ENCODE measurements at places on chromosomes 16 and 17.

DNA sequence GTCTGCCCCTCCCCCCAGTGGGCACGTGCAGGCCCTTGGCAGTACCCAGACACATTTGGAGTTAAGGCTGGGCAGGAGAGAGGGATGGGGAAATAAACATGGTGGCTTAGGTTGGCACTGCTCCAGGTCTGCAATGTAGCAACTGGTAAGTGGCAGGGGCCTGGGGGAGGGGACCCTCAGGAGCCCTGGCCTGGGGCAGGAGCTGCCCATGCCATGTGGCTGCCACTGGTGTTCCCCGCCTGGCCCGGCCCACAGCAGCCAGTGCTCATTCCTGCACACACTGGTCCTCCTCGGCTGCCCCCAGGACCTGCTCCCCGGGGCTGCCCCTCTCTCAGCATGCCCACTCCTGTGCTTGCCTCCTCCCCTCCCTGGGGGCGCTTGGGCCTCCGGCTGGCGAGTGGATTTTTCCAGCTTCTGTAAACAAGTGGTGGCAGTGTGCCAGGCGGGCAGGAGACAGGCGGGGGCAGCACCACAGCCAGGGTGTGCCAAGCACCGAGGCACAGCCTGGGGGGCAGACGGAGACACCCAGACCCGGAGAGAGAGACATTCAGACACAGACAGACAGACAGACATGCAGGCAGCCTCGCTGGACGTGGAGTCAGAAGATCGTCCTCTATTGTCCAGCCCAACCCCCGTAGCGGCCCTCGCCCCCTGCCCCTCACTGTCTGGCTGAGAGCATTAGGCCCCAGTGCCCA lies 9.4 kb downstream of the THRA start:
- DNase-seq = peak; percentile 47

DNA sequence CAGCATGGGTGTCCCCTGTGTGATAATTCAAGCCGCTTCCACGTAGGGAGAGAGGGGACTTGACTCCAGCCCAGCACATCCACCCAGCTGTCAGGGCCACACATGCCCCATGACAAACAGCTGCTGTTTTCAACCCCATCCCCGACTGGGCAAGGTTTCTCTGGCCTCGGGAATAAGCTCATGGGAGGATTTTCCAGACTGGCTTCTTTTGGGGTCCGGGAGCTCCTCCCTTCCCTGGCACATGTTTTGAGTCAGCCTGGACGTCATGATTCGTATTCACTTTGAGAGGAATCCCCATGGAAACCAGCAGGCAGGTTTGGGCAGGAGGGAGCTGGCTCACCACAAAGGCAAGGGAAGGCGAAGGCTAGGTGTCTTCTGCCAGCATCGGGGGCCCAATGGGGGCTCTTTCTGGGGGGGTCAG lies 156.4 kb downstream of the CMIP start:
- DNase-seq = peak; percentile 60

DNA sequence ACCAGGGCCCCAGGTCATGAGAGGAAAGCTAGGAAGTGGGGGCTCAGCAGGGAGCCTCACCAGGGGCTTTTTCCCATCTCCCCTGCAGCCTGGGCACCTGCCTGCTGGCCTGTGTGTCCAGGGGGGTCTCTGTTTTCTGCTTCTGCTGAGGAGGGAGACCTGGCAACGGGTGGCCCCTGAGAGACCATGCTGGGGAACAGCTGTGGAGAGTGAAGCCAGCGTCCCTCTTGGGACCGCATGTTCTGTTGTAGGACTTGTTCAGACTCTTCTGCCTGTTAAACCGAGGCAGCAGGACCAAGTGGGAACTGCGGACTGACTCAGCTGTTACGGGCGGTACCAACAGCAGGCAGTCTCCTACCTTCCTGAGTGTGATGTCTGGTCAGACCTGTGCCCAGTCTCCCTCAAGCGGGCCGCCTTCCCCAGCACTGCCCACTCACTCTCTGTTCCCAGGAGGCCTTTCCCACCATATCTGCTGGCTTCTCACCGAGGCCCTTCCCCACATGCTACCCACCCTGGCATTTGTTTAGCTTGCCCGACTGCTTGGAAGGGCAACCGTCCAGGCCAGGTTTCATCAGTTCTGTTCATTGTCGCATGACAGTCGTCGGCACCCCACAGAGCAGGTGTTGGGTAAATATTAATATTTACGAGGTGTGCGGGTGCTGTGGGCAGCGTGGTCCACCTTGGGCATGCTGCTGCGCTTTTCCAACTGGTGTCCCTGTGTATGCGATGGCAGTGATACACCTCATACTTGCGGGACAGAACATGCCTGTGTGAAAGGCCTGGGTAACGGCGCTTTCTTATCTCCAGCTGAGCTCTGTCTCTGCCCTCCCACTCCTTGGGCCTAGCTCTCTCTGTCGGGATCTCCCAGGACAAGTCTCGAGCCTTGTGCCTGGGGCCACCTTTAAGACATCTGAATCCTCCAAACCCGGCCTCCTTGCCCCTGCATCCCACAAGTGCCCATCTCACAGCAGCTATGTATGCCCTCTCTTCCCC lies 69.4 kb downstream of the MPRIP start:
- no peak for DNase-seq

- no peak for DNase-seq
These were observed 59.8 kb downstream of the GTF3C1 start for GRCh38 chr16:27489906-27490305.

DNA sequence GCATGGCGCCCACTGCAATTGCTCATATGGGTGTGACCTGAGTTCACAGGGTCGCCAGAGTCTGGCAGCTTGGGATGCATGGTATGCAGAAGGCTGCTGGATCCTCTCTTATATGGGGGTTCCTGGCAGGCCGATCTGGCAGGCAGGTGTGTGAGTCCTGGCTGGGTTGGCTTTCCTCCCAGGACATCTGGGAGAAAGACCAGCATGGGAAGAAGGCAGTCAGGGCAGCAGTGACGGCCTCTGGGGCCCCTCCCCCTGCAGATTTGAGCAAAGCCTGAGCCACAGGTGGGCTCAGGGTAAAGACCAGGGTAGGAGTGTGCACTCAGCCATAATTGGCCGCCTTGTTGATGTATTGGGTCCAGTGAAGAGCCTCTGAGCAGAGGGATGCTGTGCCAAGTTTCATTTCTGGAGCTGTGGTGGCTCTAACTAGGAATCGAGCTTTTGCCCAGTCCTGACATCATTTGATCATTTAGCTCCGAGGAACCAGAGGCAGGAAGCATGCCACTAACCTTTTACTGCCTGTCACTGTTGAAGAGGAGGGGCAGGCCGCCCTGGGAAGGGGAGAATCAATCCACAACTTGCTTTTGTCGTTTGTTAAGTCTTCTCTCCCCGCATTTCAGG lies 174.3 kb downstream of the CCDC182 start:
- no peak for DNase-seq

DNA sequence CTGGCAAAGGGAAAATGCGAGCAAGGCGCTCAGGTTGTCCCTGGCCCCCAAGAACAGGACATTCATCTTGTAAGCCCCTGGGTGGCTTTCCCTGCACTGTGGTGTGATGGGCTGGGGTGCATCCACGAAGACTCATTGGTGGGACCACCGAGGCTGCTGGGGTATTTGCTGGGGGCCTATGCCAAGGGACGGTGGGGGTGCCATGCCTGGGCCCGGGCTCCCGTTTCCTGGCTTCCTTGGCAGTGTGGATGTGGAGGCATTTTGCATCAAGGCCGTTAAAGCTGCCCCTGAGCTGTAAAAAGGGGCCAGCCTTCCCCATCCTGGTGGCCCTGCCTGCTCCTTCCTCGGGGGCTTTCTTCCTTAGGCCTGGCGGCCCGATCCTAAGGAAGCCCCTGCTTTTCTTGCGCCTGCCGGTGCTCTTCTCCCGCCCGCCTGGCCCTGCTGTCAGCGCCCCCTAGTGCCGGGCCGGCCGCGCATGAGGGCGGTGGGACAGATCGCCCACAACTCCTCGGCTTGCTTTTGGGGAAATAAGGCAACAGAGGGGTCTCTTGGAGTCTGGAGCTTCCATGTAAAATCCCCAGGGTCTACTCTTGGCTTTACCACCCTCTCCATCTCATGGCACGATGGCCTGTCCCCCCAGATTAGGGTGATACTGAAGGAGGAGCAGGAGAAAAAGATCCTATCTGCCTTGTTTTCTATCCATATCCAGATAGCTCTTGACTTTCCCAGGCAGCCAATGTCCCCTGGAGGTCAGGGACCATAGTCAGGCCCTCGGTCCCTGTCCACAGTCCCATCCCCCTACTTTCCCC lies 9.8 kb upstream of the TBX2 start:
- peak; percentile 43 for DNase-seq

- DNase-seq = no peak
These were observed 23.8 kb upstream of the ABCC1 start for GRCh38 chr16:15925631-15926030.

DNA sequence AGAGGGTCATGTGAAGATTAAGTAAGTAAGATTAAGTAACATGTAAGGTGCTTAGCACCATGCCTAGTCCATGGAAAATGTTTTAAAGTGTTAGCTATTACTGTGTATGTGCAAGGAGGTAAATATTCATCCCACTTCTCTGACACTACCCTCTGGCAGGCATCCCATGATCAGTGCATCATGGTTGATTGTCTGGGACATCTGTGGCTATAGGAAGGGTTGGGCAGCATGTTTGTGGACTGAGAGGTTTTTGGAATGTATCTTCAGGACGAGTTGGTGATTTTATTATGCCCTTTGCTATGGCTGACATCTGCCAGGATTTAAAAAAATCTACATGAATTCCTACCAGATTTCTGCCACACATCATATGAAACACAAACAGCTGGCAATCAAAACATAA lies 6.5 kb upstream of the TAOK1 start:
- peak; percentile 49 for DNase-seq

GRCh38 chr17:31095236-31096105 lies 694 bp downstream of the NF1 start:
- DNase-seq = peak; percentile 47

DNA sequence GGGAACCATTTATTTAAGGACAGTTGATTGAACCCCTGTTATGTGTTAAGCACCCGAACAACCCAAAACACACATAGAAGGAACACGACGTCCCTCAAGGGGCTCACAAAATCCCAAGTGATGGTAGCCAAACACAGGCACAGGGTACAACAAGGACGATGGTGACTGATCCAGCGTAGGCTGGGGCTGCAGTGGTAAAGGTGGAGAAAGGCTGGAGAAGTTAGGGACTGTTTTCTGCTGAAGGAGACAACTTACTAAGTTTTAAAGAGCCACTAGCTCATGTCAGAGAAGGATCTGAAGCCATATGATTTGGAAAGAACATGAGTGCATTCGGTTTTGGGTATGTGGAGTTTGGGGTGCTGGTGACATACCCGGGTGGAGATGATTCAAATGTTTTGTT lies 229.6 kb upstream of the TNRC6C start:
- DNase-seq = no peak

DNA sequence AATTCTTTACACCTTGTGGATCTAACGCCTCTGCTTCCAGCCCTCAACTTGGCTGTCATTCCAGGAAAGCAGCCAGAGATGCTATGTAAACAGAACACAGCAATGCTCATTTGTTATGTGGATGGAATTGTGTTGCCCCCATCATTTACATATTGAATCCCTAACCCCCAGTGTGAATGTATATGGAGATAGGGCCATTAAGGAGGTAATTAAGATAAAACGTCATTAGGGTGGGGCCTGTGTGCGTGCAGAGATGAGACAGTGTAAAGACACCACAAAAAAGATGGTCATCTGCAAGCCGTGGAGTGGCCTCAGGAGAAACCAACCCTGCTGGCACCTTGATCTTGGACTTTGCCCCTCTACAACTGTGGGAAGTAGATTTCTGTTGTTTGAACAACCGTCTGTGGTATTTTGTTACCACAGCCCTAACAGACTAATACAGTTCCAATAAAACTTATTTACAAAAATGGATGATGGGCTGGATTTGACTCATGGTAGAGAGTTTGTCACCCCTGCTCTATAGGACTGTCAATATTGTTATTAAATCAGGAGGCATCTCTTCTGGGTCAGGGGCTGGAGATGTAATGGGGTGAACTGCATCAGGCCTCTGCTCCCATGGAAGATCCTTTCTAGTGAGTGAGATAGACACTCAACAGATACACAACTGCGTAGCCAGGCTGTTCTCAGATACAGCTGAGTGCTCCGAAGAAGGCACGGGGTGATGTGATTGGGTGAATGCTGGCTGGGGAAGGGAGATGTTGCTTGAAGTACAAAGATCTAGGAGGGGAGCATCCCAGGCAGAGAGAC lies 339.0 kb downstream of the SNX29 start:
- no peak for DNase-seq

GRCh38 chr16:46607529-46607928 lies 13.7 kb downstream of the SHCBP1 start:
- DNase-seq = peak; percentile 67

- DNase-seq = peak; percentile 47
These were observed 52.9 kb downstream of the TTC19 start for GRCh38 chr17:16052486-16052885.

GRCh38 chr17:29789196-29790170 lies 140.5 kb downstream of the SSH2 start:
- peak; percentile 3 for DNase-seq

DNA sequence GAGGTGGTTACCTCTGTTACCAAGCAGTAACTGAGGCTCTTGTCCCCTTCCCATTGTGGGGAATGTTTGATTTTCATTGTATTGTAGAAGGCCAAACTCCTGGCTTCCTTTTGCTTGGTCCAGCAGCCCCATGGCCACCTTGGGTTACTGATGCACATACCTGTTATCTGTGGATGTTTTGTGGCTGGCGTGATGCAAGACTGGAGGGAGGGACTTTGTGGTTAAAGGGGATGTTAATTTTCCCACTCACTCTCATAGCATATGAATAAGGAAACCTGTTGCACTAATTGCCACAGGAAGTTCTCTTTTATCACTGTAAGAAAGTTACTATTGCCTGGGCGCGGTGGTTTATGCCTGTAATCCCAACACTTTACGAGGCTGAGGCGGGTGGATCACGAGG lies 168.6 kb upstream of the HS3ST4 start:
- no peak for DNase-seq

GRCh38 chr17:604765-605164 lies 109.9 kb downstream of the VPS53 start:
- peak; percentile 21 for DNase-seq

DNA sequence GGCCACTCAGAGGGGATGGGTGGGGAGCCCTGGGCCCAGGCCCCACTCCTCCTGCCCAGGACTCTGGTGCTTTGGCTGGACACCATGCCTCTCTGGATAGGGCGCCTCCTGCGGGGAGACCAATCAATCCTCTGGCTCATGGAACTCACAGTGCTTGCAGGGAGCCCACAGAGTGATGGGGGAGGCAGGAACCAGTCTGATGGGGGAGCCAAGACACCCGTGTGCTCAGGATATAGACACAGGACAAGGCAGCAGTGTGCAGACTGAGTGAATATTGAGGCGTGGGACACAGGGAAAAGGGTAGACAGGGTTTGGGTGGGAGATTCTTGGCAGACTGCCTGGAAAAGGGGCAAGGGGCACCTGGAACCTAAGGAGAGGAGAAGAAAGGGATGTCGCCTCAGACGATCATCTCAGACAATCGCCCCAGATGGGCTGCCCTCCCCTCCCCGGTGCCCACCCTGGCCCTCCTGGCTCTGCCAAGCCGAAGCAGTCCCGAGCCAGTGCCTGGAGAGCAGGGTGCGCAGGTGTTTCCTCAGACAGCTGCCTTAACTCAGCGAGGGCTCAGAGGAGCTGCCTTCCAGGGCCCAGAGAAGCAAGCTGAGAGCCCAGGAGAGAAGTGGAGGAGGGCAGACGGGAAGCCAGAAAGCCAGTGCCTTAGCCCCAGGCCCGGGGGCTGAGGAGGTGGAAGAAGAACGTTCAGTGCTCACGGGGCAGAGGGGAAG lies 37.4 kb upstream of the DLX4 start:
- DNase-seq = no peak

GRCh38 chr16:3174618-3175148 lies 13.3 kb upstream of the OR1F1 start:
- no peak for DNase-seq

Data from fibroblast of skin of scalp (primary cell).